ENCODE measurements at places on chromosomes 3 and 15. TPM values are rescaled to one million over a fixed set of nuclear protein-coding genes. Genes with fewer than 3 reads are reported as not detected.

- DNase-seq, result no peak
Measured at GRCh38 chr3:128569756-128570155, 76.8 kb upstream of the GATA2 start.

DNA sequence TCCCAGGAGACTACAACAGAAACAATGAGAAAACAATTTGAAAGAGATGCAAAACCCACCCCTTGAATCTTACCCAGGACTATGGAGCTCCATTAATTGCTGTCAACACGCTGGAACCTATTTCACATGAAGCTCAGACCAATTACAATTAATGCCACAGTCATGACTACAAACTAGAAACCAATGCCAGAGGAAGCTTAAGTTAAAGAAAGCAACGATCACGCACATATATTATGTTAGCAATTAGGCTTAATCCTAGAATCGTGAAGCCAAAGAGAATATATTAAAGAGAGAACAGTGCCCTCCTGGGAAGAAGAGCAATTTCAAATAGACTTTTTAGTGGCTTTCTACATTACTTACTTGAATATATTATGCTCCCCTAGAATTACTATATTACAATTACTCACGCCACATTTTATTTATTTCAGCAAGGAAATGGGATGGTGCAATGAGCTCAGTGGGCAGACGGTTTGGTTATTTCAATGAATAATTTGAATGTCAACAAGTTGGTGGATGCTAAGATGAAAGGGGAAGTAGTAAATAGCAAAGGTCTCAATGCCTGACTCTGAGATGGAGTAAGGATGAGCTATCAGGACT lies 125.5 kb downstream of the GREM1 start:
- no peak for DNase-seq

DNA sequence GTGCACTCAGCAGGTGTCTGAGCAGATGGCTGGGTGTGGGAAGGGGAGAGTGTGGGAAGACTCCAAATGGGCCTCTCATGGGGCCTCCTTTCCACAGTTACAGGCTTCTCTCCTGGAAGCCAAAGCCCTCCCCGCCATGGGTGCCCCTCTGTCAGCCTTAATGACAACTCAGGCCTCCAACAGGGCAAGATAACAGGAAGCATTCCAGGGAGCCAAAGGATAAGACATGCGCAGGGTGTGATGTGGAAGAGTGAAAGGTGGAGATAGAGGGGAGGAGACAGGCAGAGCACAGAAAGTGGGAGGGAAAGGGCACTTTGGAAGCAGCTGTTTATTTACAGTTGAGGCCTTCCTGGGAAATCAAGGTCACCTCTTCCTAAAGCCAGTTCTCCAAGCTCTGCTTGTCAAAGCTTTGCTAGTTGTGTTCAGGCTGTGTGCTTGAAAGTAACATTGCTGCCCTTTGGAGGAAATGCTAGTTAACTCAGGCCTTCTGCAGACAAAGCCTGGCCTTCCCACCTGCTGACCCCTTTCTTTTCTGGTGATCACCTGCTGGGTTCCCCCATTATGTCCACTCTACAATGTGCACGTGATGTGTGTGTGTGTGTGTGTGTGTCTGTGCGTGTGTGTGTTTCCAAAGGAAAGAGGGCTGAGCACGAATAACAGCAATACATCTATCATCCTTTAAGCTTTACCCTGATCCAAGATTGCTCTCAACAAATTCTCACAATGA lies 35.2 kb upstream of the SMAD3 start:
- no peak for DNase-seq

DNA sequence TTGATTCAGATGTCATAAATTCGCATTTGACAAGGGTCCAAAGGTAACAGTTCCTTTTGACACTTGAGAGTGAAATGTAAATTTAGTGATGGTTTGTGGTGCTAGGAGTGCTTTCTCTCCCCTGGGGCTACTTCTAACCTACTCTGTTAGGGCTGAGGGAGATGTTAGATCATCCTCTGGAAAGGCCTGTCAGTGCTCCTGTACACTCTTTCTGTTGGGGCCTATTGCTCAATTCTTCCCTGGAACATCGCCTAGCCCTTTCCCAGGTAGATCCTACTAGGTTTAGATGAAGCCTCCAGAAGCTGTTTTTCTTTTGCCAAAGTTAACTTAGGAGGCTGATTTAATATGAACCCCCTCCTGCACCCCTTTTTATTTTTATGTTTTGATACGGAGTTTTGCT lies 1.4 kb downstream of the PCCB start:
- DNase-seq, result no peak

- no peak for DNase-seq
Measured at GRCh38 chr3:152538518-152538917, 269.8 kb downstream of the MBNL1 start.

Gene CLPX
- total RNA-seq, result 55.9 TPM

DNA sequence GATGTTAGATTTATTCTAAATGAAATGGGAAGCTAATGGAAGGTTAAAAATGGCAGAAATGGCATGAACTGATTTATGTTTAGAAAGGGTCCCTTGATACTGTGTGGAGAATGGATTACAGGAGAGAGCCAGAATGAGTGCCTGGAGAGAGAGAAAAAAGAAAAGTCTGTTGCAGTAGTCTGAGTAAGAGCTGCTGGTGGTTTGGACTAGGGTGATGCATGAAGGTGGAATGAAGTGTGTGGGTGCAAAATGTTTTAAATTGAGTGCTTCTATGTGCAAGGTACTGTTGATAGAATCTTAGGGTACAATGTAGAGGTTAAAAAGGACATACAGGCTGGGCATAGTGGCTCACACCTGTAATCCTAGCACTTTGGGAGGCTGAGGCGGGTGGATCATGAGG lies 11.4 kb upstream of the MGA start:
- DNase-seq, result no peak

Gene CASR
- not detected for total RNA-seq

All from cardiac septum (tissue), 1 donor.